ENCODE measurements at places on chromosomes 11 and 22.

GRCh38 chr11:124194293-124195188, 11.4 kb downstream of the OR10D3 start:
- DNase-seq = no peak

DNA sequence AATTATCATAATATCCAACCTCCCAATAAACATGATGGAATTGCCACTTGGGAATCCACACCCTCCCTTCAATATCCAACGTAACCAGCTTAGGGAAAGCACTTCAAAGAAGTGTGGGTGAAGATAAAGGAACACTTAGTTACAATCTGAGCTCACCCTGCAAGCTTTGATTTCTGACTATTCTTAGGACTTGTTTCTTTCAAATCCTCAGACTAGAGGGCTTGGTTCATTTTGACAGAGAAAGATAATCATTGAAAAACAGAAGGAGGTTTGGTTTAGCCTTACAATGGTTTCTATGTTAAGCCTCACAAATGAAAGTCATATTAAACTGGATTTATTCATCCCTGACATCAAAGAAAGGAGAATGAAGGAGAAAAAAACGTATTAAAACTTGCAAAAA, 57.9 kb upstream of the SYT13 start:
- DNase-seq = no peak

GRCh38 chr11:15539645-15540044, 424.9 kb downstream of the INSC start:
- no peak for DNase-seq

GRCh38 chr11:9562716-9563115, 10.8 kb upstream of the WEE1 start:
- no peak for DNase-seq

DNA sequence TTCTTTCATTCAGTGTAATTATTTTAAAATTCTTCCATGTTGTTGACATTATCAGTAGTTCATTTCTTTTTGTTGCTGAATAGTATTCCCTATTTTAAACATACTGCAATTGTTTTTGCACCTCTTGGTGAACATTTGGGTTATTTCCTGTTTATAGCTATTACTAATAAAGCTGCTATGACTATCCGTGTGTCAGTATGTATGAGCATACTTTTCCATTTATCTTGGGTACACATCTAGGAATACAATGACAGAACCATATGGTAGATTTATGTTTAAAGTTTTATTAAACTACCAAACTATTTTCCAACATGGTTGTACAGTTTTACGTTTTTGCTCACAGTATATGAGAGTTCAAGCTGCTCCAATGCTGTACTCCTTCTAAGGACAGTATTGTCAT, 22.0 kb upstream of the FIBIN start:
- no peak for DNase-seq

GRCh38 chr11:6402061-6402470, 11.8 kb downstream of the SMPD1 start:
- DNase-seq = no peak

GRCh38 chr11:5384335-5384734, 723 bp downstream of the OR51M1 start:
- DNase-seq = no peak

- DNase-seq = no peak
Measured at GRCh38 chr11:8167796-8168195, 1.0 kb downstream of the RIC3 start.

- DNase-seq = no peak
Measured at GRCh38 chr11:114088836-114089235, 29.3 kb downstream of the ZBTB16 start.

DNA sequence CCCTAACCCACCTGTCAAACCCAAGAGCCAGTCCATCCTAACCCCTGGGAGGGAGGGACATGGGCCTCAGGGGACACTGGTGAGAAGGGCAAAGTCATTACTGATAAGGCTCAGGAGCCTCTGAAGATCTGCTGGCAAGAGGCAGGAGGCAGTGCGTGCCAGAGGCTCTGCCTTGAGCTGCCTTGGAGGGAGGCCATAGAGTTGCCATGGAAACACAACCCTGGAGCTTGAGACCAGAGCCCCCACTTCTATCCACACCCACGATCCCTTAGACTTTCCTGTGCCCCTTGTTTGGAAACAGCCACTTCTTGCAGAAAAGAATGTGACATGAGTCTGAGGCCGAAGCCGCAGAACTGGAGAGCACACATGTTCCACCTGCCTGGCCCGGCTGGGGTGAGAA, 89.7 kb upstream of the CSNK2A3 start:
- DNase-seq = no peak
